Neuronal stem cell (in vitro differentiated cells): ENCODE measurements at places on chromosomes 7 and 10.

- no peak for DNase-seq
Measured at GRCh38 chr7:133293384-133294160, 40.7 kb downstream of the EXOC4 start.

GRCh38 chr10:71211053-71211452, 1.3 kb upstream of the UNC5B start:
- no peak for DNase-seq

DNA sequence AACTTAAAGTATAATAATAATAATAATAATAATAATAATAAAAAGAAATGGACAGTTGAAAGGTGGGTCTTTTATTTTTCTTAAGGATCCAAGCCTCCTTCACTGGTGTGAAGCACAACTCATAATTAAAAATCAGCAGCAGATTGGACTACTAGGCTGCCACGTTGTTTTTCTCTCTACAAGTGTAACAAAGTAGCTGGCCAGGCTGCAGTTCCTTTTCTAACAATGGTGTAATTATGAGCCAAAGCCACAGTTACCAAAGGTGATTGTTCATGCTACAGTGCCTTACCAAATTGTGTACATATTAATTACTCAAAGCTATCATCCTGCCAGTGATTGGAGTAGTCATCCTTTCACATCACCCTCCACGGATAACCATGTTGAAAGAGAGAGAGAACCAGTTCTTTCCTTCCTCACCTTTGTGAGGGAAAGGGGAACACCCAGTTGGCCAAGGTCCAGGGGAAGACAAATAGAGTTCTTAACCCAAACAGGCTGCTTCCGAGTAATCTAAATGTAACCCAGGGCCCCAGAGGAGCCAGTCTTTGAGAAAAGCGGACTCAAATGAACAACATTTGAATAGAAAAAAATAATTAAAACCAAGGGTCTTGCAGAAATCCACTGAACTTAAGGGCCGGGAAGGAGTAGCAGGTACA, 86.3 kb upstream of the NPS start:
- no peak for DNase-seq

DNA sequence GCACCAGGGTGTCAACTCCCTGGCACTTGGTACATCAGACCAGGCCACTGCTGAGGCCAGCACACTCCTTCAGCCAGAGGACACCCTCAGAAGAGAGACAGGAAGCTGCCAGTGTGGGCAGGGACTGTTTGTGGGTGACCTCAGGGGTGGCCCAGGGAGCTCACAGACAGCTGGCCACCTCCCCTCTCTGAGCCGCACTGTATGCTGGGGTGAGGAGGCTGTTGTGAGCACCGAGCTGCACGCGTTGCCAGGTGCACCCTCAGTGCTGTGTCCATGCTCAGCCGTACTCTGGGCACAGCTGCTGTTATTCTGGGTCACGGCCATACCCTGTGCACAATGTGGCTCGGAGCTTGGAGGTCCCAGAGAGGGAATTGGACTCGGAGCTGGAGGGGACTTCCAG, 61.5 kb upstream of the NANOS1 start:
- no peak for DNase-seq

DNA sequence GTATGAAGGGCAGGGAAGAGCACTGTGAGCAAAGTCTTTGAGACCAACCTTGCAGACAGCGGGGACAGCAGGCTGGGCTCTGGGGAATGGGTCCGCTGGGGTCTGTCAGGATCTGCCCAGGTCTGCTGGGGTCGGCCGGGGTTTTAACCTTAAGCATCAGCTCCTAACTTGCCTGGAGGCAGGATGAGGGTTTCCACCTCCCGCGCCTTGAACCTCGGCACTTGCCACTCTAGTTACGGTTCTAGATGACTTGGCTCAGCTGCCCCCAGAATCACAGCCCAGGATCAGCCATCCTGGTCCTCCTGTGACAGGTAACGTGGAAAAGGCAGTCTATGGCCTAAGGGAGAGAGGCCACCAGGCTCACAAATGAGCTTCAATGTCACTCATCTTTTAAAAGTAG, 50.4 kb upstream of the CACUL1 start:
- no peak for DNase-seq

- DNase-seq = peak; percentile 27
Measured at GRCh38 chr7:103446049-103446520, at the start of gene SLC26A5. Gene SLC26A5 (minus strand): TSS chr7:103446207. CDS start chr7:103421514, 24,693 bp downstream.

DNA sequence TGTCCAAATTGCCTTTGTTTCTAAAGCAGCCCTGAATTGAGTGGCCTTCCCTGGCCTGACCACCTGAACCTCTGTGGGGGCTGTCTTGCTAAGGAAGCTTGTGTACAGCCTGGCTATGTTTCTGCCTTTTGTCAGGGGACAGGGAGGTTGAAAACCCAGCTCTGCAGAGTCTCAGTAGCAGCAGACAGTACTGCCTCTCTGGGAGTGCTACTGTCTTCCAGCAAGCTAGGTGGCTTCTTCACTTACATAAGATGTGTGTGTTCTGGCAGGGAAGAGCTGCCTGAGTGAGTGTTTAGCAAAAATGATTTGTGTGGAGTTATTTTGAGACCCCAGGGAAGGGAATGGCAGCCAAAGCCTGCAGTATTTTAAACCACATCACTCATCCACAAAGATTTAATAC, 57.4 kb downstream of the LRRC4 start:
- no peak for DNase-seq

GRCh38 chr10:123748711-123749110, 82.6 kb downstream of the GPR26 start:
- DNase-seq = no peak

- no peak for DNase-seq
Measured at GRCh38 chr7:50209461-50210135, 94.9 kb upstream of the IKZF1 start.

GRCh38 chr10:13740461-13740860, 153.7 kb downstream of the PRPF18 start:
- DNase-seq = no peak

- no peak for DNase-seq
Measured at GRCh38 chr7:80373429-80374032, 138.3 kb downstream of the GNAT3 start.

GRCh38 chr7:147639037-147639436, 951.5 kb upstream of the C7orf33 start:
- DNase-seq = no peak

GRCh38 chr10:29131952-29132547, 156.8 kb upstream of the LYZL1 start:
- DNase-seq = no peak

GRCh38 chr10:67735430-67735829, 39.4 kb upstream of the CTNNA3 start:
- DNase-seq = no peak

DNA sequence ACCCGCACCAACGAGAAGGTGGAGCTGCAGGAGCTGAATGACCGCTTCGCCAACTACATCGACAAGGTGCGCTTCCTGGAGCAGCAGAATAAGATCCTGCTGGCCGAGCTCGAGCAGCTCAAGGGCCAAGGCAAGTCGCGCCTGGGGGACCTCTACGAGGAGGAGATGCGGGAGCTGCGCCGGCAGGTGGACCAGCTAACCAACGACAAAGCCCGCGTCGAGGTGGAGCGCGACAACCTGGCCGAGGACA, 1.6 kb downstream of the VIM start:
- DNase-seq = peak; percentile 40

GRCh38 chr7:128948312-128948973, 10.7 kb downstream of the IRF5 start:
- no peak for DNase-seq

GRCh38 chr7:142337054-142338001, 79.5 kb upstream of the PRSS58 start:
- DNase-seq = no peak

- no peak for DNase-seq
Measured at GRCh38 chr7:85229544-85229943, 42.7 kb upstream of the SEMA3D start.

GRCh38 chr7:106039486-106040060, 72.5 kb downstream of the SYPL1 start:
- DNase-seq = no peak

- DNase-seq = no peak
Measured at GRCh38 chr7:4123823-4124222, 558.3 kb upstream of the FOXK1 start.
